Cortex of kidney (tissue), 1 donor: ENCODE measurements at places on chromosomes 3 and 15.

- DNase-seq = no peak
These were observed 21.5 kb downstream of the KLHL25 start for GRCh38 chr15:85773249-85773648.

DNA sequence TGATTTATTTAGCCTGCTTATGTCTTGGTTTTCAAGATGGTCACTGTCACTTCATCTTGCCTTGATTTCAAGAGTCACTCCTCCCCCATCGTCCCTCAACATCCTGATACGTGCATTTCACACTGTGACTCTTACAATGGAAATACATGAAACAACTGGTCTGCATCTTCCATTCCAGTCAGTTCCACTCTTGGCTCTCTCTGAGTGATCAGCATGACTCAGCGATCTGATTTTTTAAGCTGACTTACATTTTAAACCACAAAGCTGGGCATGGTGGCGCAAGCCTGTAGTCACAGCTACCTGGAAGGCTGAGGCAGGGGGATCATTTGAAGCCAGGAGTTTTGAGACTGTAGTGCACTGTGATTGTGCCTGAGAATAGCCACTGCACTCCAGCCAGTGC, 271.2 kb upstream of the ROPN1 start:
- DNase-seq = no peak

- DNase-seq = no peak
These were observed 1.7 kb downstream of the PKM start for GRCh38 chr15:72229076-72229946.

DNA sequence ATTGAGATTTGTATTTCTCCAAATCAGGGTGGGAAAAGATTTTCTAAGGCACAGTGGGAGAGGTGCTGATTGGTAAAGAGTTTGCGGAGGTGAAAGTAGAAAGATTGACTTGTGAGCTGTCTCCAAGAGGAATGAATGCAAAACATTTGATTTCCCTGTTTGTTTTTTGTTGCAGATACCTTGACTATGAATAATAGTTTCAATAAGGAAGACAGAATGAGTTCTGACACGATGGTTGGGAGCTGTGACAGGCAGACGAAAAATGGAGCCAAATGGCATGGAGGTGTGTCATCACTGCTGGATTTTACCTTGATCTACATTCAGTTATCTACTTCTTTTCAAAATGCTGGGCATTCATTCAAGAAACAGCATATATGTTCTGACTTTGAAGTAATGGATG, 145.1 kb downstream of the NFKBIZ start:
- DNase-seq = no peak

DNA sequence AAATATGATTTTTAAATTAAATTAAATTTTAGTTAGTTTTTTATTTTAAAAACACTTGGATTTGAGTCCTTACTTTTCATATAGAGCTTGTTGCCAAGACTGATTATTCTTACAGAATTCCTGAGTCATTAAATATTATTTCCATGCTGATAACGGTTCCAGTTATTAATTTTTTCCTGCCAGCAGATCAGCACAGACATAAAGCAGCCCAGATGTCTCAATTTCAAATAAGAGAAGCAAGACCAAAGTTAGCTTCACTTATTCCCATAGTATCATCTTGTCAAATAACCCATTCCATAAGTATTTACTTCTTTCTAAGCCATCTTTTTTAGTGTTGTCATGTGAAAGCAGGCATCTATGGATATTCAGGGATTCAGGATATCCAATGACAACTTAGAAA, 75.3 kb downstream of the SSR3 start:
- DNase-seq = no peak

DNA sequence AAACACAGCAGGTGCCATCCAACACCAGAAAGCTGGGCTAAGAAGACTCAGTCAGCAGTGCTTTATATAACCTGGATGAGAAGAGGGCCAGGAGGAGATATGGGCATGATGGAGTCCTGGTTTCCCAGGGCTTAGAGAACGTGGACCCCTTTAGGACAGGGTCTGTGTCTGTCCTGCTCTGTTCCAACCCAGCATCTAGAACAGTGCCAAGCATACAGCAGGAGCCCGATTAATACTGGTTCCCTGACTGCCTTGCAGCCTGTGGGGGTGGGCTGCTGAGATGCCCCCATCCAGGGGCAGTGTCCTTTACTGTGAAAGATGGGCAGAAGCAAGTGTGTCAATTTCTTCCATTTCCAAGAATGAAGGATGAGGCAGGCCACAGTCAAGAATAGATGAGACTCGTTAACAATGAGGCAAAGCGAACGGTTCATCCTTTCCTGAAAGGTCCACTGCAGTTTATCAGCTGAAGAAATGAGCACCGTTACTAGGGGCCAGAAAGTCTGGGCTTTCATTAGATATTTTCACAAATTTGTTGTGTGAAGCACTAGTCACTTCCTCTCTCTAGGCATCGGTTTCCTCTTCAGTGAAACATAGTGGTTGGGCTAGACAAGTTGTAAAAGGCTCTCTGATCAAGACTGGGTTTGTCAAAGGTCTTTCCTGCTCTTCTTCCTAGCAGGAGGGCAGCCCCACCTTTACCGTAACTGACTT, 72.0 kb upstream of the HERC1 start:
- no peak for DNase-seq

GRCh38 chr3:11254876-11255275, 17.3 kb upstream of the ATG7 start:
- DNase-seq = no peak

- no peak for DNase-seq
These were observed 6.8 kb downstream of the BCL6 start for GRCh38 chr3:187738331-187739093.

- no peak for DNase-seq
These were observed 28.7 kb upstream of the PLOD2 start for GRCh38 chr3:146189519-146190173.

- DNase-seq = no peak
These were observed 18.9 kb upstream of the COPG1 start for GRCh38 chr3:129230311-129231019.

GRCh38 chr3:110940055-110940454, 131.6 kb upstream of the NECTIN3 start:
- DNase-seq = no peak

- DNase-seq = no peak
These were observed 5.7 kb downstream of the SUCLG2 start for GRCh38 chr3:67648701-67649100.

- DNase-seq = no peak
These were observed 1458.4 kb upstream of the CADM2 start for GRCh38 chr3:83500422-83500821.

- no peak for DNase-seq
These were observed 247.5 kb upstream of the MRPL3 start for GRCh38 chr3:131750256-131750655.

DNA sequence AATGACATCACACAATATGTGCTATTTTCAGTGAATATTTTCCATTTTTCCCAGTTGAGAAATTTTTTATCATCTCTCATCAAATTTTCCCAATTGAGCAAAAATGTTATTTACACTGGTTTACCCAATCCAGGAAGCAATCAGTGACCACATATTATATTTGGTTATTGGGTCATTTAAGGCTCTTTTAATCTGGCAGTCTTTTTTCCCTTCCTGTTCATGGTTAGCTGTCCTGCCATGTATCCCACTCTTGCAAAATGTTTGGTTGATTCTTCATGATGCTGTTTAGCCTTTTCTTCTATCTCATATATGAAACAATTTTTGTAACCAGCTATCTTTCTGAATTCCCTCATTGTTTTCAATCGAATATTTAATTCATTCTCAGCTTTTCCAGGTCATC, 626.0 kb downstream of the RBMS3 start:
- no peak for DNase-seq

- no peak for DNase-seq
These were observed 6.2 kb downstream of the H1-8 start for GRCh38 chr3:129549006-129549800.

GRCh38 chr3:78670746-78671145, 1097.1 kb downstream of the ROBO1 start:
- no peak for DNase-seq

- no peak for DNase-seq
These were observed 646.7 kb downstream of the ROBO2 start for GRCh38 chr3:77686560-77686959.

- no peak for DNase-seq
These were observed at the start of gene DPPA4 for GRCh38 chr3:109337393-109337792. DPPA4 (minus strand) TSS chr3:109337546; CDS start chr3:109337517, 29 bp downstream.

GRCh38 chr15:43931119-43931518, 104.3 kb downstream of the WDR76 start:
- DNase-seq = no peak

DNA sequence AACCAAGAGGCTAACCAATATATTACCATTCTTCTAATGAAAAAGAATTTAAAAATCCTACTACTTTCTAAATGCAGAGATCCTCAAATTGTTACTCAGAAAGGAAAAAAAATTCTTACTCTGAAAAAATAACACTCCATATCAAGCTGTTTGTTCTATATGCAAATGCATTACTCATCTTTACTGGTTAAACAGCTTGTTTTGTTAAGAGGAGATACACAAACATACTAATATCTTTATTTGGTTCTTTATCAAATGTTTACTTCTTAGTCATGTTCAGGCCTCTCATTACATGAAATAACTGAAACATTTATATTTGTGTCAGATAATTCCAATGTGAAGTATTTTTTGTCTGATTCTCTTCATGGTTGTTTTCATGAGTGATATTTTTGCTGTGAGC, 146.8 kb downstream of the PCCB start:
- no peak for DNase-seq

DNA sequence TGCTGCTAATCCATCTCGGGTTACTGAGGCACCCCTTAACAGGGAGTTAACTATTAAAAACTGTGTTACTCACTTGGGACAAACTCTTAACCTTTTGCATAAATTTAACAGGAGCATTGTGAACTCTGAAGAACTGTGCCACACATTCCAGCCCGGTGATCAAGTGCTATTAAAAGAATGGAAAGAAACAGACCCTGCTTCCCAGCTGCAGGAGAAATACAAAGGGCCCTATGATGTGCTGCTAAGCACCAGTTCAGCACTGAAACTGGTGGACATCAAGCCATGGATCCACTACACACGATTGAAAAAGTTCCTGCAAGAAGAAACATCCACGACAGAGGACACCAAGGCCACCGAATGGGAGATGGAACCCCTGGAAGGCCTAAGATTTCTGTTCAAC, 114.7 kb upstream of the PLCL2 start:
- no peak for DNase-seq

- DNase-seq = no peak
These were observed 29.4 kb downstream of the EEFSEC start for GRCh38 chr3:128182656-128183055.

DNA sequence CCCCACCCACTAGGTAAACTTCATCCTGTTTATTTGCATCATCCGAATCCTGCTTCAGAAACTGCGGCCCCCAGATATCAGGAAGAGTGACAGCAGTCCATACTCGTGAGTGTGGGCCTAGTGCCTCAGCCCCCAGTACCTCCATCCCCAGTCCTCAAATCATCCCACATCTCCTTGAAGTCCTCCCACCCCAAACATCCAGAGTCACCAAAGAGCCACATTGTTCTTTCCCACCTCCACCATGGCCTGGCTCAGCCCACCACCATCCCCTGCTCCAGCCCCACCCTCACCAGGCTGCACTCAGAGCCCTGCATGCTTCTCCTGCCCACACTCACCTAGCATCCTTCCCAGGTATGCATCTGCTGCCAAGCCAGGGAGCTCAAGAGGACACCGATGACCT, 29.8 kb downstream of the VIPR1 start:
- no peak for DNase-seq

- no peak for DNase-seq
These were observed 42.1 kb downstream of the CTDSPL start for GRCh38 chr3:37903734-37904133.

DNA sequence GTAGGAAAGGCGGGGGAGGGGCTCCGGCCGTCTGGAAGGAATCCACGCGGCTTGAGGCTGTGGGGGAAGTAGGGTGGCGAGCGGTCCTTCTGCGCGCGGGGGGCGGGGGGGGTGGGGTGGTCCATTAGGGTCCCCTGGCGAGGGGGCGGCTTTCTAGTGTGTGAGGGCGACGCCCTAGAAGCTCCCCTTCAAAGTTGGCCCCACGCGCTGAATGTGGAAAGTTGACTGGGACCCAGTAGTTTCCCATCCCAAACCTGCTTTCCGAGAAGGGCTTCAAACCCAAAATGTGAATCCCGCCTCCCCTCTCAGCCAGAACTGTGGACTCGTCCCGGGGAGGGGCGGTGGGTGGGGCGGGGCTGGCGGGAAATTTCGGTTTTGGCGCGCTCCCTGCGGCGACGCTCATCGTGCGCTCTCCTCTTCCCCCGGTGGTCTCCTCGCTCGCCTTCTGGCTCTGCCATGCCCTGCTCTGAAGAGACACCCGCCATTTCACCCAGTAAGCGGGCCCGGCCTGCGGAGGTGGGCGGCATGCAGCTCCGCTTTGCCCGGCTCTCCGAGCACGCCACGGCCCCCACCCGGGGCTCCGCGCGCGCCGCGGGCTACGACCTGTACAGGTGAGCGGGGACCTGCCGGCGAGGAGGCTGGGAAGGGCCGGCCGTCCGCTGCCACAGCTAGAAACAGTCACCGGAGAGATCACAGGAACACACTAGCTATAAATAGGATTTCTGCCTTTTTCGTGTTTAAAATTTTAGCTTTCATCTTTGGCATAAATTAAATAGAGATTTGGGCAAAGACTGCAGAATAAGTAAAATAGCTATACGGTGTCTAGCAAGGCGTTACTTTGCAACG, 790 bp downstream of the DUT start:
- DNase-seq = no peak

DNA sequence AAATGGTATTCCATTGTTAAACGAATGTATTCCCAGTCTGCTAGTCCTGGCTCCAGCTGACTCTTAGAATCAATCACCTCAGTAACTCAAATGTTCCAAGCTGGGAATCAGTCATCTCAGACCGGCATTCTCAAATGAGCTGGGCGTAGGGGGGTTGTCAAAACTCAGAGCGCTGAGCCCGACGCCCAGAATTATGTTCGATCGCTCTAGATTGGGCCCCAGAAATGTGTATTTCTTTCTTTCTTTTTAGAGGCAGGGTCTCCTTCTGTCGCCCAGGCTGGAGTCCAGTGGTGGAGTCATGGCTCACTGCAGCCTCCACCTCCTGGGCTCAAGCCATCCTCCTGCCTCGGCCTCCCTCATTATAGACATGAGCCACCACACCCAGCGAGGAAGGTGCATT, 99.3 kb upstream of the IGF1R start:
- no peak for DNase-seq

- no peak for DNase-seq
These were observed 104.6 kb upstream of the SKOR1 start for GRCh38 chr15:67720556-67721175.

DNA sequence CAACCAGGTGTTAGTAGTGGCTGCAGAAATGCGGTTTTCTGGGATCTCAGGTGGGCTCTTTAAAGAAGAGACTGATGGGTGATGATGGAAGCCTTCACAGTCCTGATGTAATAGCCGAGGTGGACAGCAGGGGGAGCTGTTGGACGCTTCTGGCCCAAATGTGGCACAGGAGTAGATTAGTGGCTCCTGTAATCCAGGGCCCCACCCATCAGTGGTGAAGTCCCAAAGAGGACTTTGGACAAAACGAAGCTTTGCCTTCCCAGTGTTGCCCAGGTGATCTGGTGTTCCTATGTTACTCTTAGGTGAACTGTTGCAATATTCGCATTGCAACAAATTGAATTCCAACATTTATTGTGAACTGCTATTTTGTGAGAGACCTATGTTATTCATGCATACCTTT, 31.8 kb upstream of the MYZAP start:
- DNase-seq = no peak
